EH (cell line): ENCODE measurements at places on chromosomes 5 and 9.

DNA sequence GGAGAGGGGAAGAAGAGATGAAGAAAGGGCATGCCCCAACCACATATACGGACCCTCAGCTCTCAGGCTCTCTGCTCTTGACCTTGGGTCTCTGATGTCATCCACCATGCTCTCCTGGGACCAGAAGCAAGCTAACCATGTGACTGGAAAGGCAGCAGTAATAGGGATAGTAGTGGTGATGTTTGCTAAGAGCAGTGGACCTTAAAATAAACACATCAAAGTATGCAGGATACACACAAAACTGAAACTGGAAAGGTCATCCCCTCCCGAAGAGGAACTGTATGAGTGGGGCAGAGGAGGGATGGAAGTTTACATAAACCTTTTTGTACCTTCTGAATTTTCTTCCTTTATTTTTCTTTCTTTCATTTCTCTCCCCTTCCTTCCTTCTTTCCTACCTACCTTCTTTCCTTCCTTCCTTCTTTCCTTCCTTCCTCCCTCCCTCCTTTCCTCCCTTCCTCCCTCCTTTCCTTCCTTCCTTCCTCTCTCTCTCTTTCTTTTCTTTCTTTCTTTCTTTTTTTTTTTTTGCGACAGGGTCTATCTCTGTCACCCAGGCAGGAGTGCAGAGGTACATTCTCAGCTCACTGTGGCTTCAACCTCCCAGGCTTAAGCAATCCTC is 8.1 kb upstream of the PTPN3 start:
- DNase-seq: no peak

DNA sequence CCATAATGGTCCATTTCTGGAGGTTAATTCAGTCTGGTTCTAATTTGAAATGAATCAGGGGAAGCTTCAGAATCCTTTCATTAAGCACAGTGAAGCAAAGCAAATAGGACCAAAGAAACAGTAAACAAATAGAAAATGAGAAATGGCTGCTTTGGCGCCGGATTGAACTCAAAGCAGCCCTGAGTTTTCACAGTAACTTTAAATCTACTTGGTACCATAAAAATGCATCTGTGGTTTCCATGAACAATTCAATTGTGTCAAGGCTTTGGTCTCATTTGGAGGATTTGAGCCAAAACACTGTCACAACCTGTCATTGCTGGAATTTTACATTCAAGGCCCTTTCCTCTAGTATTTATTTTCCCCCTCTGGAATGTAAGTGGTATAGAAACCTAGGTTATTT is 25.9 kb upstream of the DAPK1 start:
- no peak for DNase-seq

DNA sequence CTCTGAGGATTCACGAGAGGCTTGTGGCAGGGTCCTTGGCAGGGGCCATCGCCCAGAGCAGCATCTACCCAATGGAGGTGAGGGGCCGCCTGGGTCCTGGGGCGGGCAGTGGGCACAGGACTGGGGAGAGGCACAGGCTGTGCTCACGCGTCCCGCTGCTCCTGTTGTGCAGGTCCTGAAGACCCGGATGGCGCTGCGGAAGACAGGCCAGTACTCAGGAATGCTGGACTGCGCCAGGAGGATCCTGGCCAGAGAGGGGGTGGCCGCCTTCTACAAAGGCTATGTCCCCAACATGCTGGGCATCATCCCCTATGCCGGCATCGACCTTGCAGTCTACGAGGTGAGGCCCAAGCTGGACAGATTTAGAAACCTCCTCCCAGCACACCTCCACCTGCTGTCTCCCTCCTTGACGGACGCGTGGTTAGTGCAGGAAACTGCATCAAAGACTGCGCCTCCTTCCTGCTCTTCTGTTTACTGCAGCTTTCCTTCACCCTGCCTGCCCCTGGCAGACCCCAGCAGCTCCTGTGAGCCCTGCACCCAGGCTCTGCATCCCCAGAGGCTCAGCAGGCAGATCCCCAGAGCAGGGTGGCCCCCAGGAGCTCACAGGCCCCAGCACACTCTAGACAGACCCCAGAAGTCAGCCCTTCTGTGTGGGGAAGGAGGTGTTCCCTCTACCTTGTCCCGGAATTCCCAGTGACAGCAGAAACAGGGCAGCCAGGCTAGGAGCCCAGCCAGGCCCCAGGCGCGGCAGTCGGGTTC is 21.2 kb downstream of the PTGES2 start:
- no peak for DNase-seq

GRCh38 chr9:101477214-101477613 is 41.6 kb upstream of the ALDOB start:
- DNase-seq: peak; percentile 36

DNA sequence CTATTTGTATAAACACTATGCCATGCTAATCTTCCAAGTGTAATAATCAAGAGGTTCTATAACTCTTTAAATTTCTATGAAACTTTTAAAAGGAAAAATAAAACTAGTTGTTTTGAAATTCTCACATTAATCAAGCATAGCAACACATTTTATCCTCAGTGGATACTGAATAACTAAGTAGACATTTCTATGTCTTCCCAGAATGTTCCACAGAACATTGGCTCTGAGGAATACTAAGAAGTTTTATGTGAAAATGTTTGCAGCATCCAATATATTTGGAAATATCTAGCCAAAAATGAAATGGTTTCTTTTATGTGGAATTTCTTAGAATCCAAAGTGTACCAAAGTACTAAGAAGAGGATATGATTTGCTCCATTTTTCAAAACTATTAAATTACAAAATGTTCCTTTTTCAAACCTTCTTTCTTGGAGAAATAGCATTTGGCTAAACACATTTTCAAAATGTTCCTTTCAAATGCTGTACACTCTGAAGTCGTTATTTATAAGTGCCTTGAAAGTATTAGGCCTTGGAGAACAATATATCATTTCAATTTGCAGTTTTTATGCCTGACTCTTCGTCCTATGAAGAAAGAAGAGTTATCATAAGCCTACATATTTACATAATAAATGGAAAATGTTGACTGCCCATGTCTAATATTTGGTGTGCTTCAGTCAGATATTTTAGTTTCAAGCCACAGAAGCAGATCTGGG is 175.6 kb upstream of the COX7C start:
- no peak for DNase-seq

DNA sequence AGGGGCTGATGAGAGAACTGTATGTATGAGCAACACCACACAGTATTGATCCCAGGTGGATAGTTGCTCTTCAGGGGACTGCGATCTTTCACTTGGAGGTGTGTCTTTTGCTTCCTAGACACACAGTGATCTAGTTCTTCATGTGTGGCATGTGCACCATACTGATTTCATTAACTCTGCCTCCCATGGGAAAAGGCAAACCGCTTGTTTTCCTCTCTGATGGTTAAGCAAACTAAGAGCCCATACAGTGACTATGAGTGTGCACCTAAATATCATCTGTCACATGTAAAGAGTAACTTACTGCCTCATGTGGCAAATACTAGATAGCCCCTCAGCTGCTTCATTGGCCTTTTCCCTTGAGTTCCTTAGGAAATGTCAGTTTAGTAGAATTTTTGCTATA is 147.3 kb downstream of the TLE4 start:
- no peak for DNase-seq

DNA sequence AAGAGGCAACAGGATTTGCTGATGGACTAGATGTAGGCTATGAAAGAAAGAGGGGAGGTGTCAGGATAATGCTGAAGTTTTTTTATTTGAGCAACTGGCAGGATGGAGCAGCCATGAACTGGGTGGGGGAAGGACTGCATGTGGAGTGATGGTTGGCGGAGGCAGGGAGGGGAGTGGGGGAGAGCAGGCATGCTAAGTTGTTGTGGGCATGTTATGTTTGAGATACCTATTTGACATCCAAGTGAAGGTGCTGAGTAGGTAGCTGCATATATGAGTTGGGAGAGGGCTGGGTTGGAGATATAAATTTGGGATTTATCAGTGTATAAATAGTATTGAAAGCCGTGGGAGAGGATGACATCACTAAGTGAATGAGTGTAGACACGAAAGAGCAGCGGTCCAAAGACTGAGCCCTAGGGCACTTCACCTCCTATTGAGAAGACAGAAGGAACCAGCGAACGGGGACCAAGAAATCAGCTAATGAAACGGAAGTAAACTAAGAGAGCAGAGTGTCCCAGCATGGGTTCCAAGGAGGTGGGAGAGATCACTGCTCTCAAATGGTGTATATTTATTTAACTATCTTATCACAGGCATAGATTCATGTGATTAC is 7.4 kb downstream of the BSPRY start:
- DNase-seq: no peak

DNA sequence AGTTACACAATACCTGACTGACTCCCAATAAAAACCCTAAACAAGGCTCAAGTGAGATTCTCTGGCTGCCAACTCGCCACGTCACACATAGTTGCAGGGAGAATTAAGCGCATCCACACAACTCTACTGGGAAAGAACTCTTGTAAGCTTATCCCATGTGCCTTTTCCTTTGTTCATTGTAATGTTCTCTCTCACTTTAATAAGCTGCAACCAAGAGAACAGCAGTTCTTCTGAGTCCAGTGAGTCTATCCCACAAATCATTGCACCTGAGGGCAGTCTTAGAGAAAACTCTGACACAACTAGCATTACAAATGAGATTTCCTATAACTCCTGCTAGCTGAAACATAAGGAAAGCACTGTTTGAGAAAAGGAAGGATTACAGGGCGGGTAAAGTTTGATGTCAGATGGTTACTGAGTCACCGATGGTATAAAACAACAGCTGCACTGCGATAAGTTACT is 27.4 kb downstream of the CENPK start:
- peak; percentile 1 for DNase-seq

DNA sequence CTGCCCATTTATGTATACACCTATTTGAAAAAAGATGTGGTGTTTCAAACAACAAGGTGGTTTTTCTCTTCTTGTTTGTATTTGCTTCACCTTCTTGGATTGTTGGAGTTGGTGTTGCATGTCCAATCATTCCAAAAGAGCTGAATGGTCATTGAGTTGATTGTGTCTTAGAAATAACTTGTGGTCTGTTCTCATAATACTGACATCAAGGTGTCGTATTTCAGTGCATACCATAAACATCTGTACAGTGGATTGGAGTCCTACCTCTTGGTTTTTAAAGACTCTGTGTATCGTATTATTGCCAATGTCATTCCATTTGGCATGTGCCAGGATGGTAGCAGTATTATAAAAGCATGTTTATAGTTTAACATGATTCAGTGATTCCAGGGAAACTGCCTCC is 73.2 kb downstream of the TRIO start:
- peak; percentile 41 for DNase-seq

DNA sequence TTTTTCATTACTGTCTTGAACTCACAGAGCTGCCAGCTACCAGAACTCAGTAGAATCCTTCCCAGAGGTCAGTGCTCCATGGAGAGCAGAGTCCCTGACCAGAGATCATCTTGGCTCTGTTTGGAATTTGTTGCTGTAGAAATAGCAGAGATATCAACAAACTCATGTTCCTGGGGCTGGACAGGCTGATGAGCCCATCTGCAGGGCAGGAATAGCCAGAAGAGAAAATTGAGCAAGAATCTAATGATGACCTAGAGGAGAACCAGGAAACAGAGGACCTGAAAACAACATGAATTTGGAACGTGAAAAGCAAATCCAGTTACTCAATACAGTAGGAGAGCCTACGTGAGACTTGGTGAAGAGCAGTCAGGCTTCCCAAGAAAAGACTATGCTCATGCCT is 437.8 kb downstream of the PLK2 start:
- no peak for DNase-seq

GRCh38 chr9:116929621-116930020 is 242.5 kb downstream of the TRIM32 start:
- DNase-seq: no peak

DNA sequence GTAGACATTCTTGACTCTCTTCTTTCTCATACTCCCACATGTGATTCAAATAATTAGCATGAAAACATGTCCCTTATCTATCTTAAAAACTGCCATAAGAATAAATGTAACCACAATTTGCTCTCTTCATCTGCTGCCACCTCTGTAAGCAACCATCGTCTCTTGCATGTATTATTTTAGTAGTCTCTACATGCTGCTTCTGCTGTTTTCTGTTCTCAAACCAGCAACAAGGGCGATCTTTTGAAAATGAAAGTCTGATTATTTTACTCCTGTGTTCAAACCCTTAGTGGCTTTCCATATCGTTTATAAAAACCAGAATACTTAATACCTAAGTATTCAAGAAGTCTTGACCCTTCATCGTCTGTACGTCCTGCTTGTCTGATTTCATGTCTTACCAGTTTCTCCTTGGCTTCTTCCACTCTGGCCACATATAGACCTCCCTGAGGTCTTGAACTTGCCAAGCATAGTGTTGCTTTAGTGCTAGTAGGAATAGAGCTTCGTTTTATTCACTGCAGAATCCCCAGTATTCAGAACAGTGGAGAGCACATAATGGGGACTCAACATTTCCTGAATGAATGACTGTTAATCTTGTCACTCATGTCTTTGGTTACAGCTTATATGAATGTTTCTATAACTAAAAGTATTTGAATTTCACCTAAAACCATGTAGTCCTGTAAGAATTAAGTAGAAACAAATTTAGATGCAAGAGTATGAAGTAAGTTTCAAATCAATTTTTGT is 10.6 kb downstream of the CDC42SE2 start:
- no peak for DNase-seq

- peak; percentile 48 for DNase-seq
These were observed 24.6 kb downstream of the HSDL2 start for GRCh38 chr9:112404508-112404932.

DNA sequence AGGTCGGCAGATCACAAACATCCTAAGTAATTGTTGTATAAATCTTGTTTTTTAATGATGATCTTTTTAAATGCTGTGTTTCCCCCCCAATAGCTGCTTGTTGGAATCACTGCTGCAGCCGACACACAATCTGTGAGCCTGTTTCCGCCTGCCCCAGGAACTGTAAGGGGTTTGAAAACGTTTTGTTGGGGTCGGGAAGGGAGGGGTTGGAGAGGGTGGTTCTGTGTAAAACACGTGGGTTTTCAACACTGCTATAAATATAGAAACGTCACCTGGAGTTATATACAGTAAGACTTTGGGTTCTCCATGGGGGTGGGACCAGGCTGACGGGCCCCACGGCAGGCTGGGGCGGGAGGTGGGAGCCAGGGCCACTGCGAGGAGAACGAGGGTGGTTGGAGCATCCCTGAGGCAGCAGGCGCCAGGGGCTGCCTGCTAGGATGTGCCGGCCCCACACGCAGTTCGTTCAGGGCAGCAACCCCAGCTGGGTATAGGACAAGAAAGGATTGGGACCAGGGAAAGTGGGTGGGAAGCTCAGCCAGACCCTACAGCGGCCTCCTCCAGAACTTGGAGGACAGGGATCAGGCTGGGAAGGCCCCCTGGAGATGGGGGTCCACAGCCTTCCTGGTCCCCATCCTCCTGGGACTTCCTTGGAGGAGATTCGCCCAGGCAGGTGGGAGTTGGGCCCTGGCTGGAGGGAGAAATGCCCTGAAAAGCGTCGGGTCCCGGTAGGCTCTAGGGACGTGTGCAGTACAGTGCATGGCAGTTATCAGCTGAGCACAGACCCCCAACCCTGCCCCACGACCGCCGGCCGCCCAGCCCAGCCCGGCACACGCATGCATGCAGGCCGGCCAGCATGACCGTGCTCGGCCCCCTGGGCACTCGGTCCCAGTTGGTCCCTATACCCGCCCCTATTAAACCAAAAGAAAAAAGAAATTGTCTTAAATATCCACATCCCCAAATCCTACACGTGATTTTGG is 9.7 kb downstream of the RNF44 start:
- DNase-seq: no peak

- DNase-seq: no peak
These were observed 200.6 kb upstream of the MVB12B start for GRCh38 chr9:126125992-126126409.
